ENCODE measurements at places on chromosomes 1 and 21. TPM values are rescaled to one million over a fixed set of nuclear protein-coding genes. Genes with fewer than 3 reads are reported as not detected.

The NBPF3 gene
- total RNA-seq: 18.8 TPM

The LMX1A gene
- total RNA-seq: not detected

The ZNF695 gene
- total RNA-seq: 1.1 TPM

The CELA3A gene
- total RNA-seq: not detected
